ENCODE measurements at places on chromosomes 7 and 10.

GRCh38 chr10:62178568-62178967, 90.1 kb downstream of the RTKN2 start:
- DNase-seq = no peak

DNA sequence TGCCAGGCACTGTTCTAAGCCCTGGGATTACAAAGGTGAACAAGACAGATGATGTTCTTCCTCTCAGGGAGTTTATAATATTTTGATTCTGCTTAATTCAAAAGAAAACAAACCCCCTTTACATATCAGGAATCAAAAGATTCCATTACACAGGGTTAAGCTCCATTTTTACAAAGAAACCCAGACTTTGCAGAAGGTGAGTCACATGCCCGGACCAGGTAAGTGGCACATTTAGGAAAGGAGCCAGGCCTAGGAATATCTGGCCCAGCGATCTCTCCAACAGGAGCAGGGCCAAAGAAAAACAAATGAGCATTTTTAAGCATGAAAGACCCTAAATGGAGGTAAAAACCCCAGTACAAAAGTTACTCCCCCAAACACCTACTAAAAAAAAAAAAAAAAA, 1.1 kb downstream of the STN1 start:
- no peak for DNase-seq

- no peak for DNase-seq
These were observed 11.8 kb downstream of the CHST15 start for GRCh38 chr10:124081547-124082140.

DNA sequence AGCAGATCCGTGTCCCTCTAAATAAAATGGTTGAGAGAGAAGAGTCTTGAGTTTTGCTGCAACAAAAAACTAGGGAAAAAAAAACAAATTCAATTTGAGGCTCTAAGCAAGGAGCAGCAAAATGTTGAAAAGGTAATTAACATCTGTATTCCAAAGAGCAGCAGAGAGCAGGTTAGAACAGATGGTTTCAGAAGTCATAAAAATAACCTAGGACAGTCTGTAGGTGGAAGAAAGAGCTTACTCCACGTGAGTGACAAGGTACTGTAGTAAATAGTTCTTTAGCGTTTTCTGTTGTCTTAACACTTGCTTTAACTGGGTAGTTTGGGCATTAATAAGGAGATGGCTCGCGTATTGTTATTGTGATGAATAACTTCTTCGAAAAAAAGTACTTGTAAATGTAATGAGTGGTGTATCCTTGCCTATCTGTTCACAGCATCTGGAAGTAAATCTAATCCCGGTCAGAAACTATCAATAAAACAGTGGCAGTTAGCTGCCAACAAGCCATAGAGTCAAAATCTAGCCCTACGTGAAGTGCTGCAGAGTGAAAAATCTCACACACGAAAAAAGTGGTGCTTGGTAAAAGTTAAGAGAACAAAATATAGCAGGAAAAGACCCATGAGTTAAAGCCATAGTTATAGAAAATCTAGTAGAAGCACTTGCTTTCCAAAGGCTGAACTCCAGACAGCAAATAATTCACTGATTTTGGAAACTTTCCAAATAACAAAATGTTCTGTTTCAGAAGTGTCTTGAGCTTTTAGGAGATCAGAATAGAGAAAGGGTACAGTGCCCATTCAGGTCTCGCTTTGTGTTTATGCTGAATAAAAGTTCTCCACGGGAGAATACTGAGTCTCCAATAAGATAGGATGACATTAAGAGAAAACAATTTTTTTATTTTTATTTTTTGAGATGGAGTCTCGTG, 49.3 kb upstream of the PARD3 start:
- DNase-seq = no peak

DNA sequence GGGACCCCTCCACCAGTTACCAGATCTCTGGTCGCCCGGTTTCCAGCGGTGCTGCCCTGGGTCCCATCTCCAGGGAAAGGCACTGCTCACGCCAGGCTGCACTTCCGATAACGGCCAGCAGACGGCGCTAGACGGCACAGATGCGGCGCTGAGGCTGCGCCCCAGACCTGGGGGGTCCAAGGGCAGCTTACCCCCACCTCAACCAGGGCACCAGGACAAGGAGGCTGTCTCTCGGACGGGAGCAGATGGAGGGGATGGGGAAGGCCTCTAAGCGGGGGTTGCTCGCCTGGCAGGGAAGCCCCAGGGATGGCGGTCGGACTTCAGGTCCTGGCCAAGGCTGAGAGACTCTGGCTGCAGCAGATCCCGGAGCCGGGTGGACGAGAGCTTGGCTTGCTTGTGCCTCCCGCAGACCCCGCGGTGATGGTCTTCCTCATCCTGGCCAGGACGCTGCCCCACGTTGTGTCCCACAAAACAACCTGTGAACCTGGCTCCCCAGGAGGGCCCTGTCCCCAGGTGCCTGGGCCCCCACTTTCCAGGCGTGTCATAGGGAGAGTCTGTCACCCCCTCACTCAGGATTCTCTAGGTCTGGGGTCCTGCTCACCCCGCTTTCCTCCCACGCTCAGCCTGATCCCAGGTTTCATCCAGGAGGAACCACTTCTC, 23.9 kb upstream of the ZNF716 start:
- no peak for DNase-seq

GRCh38 chr7:107964510-107964909, 38.5 kb downstream of the LAMB1 start:
- DNase-seq = no peak
